ENCODE measurements at places on chromosomes 12 and 14.

- DNase-seq = no peak
Measured at GRCh38 chr12:112768278-112768677, 23.3 kb upstream of the RPH3A start.

GRCh38 chr12:113152196-113152834, 2.8 kb downstream of the CFAP73 start:
- no peak for DNase-seq

DNA sequence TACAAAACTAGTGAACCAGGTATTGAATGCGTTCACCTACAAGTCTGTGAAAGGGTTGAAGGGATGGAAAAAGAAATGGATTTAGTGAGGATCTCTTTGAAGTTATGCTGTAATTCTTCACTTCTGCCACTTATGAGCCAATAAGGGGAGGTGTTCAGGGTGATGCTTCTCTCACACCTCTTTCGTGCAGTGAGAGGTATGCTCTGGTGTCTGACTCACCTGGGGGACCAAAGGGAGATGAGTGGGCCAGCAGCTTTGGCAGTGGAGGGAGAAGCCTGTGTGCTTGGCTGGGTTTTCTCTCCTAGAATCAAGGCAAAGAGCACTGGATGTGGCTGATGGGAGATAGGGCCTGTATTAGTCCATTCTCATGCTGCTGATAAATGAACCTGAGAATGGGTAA, 45.4 kb downstream of the E2F7 start:
- no peak for DNase-seq

- DNase-seq = no peak
Measured at GRCh38 chr12:52260361-52261207, 13.9 kb upstream of the KRT86 start.

DNA sequence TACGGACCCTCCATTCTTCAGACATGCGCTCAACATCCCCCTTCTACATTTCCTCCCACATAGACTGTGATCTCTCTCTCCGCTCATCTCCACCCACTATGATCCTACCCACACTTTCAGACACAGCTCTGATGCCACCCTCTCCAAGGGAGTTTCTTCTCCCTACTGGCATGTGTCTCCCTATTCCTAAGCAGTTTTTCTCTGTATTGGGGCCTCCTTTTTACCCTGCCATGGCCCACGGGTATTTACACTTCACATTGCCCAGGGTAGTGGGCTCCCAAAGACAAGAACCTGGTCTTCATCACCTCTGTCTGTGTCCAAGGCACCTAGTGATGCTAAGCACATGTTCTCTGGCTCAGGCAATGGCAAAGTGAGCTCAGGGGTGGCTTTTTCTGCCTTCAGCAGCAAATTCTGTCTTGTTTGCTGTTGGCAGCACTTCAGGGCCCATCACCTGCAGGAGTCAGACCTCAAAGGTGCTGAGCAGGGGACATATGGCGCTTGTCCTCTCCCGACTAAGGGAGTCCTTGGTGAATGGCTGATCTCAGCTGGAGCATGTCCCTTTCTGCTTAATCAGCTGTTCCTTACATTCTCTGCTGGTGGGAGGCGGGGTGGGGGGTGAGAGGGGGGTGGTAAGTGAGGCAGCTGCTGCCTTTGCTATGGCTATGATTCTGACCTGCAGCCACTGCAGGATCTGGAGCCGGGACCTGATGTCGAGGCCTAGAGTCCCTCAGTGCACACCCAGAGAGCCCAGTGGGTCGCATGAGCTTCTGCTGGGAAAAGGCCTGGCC, 256.8 kb downstream of the PCNX1 start:
- DNase-seq = peak; percentile 59

Data from DMS79 treated with DMSO at 0.1 percent for 48 hours (cell line).